WERI-Rb-1 (cell line): ENCODE measurements at places on chromosomes 13 and 19.
A peak's percentile ranks its signal among the peaks of the same experiment; 100 is the strongest.

GRCh38 chr19:38543807-38544568, 73.8 kb downstream of the MAP4K1 start:
- peak; percentile 24 for DNase-seq

DNA sequence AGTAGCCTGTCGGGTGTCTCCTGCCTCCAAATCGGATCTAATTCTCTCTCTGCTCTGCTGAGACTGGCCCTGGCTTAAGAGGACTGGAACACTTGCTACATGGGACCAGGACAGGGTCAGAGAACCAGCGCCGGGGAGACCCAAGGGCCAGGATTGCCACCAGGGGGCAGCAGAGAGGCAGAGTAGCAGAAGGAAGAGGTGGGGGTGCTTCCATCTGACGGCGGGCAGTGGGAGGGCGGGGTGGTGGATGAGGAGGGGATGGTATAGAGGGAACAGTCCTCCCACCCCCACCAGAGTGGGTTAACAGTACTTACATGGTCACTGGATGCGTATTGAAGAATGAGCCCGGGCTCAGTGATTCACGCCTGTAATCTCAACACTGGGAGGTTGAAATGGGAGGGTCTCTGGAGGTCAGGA, 11.9 kb downstream of the SELENOW start:
- DNase-seq: peak; percentile 100

GRCh38 chr13:52361225-52361624, 44.7 kb downstream of the THSD1 start:
- DNase-seq: no peak

- no peak for DNase-seq
These were observed 2.1 kb upstream of the UTP14C start for GRCh38 chr13:52022356-52022755.

GRCh38 chr13:109301726-109302125, 484.7 kb downstream of the IRS2 start:
- DNase-seq: no peak

- DNase-seq: no peak
These were observed 606.5 kb downstream of the UQCRFS1 start for GRCh38 chr19:28606269-28607032.

GRCh38 chr19:2195914-2196313, 32.2 kb downstream of the DOT1L start:
- no peak for DNase-seq

GRCh38 chr13:66154354-66154753, 1075.8 kb downstream of the PCDH9 start:
- DNase-seq: no peak

DNA sequence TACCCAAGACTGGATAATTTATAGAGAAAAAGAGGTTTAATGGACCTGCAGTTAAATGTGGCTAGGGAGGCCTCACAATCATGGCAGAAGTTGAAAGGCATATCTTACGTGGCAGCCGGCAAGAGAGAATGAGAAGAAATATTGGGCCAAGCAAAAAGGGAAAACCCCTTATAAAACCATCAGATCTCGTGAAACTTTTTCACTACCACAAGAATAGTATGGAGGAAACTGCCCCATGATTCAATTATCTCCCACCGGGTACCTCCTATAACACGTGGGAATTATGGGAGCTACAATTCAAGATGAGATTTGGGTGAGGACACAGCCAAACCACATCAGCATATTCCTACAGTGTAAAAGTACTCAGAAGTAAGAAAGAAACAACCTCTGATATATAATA, 4.7 kb upstream of the KBTBD7 start:
- no peak for DNase-seq

GRCh38 chr13:65843314-65843731, 1386.8 kb downstream of the PCDH9 start:
- no peak for DNase-seq

DNA sequence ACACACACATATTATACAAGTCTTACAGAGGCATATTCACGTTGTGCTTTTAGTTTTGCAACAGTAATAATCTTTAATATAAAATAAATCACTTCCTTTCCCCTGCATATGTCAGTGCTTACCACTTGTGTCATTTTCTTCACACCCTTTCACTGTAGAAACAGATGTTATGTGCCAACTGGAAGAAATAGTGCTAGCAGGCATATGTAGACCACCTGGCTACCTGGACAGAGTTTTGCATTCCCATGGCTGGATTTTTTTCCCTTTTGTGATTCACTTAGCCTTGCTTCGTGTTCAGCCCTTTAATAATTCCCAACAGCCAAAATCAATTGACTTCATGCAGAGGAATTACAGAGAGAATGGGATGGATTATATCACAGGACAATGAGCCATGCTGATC, 399.1 kb upstream of the SPRY2 start:
- no peak for DNase-seq

GRCh38 chr13:26054896-26055295, 3.1 kb upstream of the SHISA2 start:
- no peak for DNase-seq

GRCh38 chr13:113616281-113616906, 31.8 kb downstream of the TFDP1 start:
- no peak for DNase-seq

GRCh38 chr19:39951686-39952085, 17.3 kb upstream of the FCGBP start:
- DNase-seq: no peak

- no peak for DNase-seq
These were observed 270.9 kb upstream of the NBEA start for GRCh38 chr13:34671137-34671536.

DNA sequence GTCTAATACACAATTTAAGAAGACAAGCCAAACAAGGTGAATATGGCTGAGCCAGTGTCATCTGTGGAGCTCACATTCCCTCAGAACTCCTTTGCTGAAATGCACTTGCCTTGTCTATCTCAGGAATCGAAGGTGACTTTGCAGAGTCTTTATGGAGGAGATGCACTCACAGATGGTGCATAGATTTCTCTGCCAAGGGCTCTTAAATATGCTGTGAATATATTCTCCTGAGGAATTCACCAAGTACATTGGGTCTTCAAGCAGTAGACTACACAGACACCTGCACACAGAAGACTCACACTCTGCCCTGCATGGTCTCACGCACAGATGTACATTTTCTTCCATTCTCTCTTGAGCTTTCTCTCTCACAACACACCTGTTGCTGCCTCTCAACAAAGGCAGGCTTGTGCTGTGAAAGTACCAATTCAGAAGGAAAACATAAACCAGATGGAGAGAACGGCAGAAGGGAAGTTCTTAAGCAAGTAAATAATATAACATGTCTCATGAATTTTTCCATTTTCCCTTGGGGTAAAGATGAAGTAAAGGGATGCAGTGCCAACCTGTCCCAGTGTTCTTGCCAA, 174.7 kb downstream of the DLEU7 start:
- no peak for DNase-seq

DNA sequence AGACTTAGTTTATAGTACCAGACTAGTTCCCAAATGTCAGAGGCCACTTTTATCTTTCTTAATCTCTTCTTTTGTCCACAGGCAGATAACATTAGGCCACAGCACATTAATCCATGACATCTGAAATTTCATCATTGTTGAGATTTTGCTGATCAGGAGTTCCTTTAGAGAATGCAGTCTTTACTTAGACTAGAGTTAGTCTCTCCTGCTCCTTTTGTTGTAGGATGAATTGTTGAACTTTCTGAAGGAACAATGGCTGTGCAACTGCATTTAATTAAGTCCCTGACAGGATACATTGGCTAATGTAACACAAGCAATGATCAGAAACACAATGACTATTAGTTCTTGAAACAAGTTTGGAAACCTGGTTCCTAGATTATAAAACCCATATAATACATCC, 266.3 kb downstream of the PCDH20 start:
- DNase-seq: no peak

GRCh38 chr19:47096100-47096704, 17.4 kb downstream of the ZC3H4 start:
- DNase-seq: no peak

- peak; percentile 9 for DNase-seq
These were observed 916.6 kb downstream of the DIAPH3 start for GRCh38 chr13:59247171-59247570.

- DNase-seq: no peak
These were observed 1165.8 kb downstream of the OLFM4 start for GRCh38 chr13:54194233-54195024.
